ENCODE measurements at places on chromosomes 1 and 21.

- peak; percentile 90 for DNase-seq
These were observed 3.2 kb upstream of the SAMD13 start for GRCh38 chr1:84298328-84298683.

DNA sequence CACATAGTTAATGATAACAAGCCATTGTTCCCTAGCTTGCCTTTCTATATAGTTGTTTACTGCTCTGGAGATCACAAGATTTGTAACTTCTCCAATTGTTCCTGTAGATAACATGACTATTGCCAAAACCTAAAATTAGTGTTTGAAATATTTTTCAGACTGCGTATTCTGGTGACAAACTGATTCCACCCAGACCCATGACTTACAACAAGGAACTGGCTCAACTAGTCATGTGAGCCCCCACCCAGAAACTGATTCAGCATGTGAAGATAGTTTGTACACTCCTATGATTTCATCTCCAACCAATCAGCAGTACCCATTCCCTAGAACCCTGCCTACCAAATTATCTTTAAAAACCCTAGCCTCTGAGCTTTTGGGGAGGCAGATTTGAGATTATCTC is 131.4 kb upstream of the BCL9 start:
- DNase-seq = no peak

DNA sequence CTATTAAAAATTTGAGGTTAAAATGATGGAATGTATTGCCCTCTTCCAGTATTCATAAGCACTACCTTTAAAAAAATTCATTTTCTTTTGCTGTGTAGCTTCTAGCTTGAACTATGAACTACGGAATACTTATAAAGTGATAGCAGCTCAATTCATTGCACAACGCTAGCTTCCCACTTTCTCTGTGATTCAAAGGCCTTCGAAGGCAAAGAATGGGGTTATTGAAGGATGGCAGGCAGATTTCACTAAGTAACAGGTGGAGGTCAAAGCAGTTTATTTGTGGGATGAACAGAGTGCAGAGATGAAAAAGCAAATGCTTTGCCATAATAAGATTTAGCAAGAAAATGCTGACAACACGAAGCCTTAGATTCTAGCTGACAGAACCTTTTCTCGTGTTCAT is 290.6 kb downstream of the NFIA start:
- DNase-seq = no peak

DNA sequence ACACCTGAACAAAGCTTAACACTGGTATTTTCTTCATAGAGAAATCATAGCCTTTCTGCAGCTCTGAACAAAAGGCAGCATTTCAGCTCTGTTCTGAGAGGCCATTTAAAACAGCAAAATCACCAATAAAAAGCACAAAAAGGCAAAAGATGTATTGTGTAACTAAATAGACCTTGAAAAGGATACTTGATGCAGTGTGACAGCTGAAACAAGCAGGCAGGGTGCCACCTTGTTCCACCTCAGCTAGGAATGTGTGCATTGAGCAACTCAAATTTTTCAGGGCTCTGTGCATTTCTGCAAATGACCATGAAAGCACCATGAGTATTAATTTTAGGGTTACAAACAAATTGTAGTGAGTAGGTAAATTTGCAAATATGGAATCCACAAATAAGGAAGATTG is 65.8 kb downstream of the RHOU start:
- DNase-seq = no peak

DNA sequence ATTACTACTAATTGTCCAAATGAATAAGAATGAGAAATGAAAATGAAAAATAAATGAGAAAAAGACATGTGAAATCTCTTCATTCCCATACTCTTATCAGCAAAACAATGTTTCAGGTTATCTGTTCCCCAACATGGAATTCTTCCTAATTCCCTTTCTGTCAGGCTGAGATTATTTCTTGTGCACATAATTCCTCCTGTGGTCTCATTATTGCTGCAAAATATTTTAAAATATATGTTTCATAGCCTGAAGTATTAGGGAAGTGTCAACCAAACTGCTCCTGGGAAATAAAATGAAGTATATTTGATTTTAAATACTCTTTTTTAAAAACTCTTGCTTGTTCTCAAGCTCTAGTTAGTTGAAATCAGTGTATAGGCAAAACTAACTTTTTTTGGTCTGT is 314.9 kb downstream of the USP25 start:
- DNase-seq = no peak

- no peak for DNase-seq
These were observed 1242.4 kb upstream of the ADGRL4 start for GRCh38 chr1:80248886-80249285.

GRCh38 chr1:213692321-213692720 is 295.5 kb upstream of the PROX1 start:
- no peak for DNase-seq

DNA sequence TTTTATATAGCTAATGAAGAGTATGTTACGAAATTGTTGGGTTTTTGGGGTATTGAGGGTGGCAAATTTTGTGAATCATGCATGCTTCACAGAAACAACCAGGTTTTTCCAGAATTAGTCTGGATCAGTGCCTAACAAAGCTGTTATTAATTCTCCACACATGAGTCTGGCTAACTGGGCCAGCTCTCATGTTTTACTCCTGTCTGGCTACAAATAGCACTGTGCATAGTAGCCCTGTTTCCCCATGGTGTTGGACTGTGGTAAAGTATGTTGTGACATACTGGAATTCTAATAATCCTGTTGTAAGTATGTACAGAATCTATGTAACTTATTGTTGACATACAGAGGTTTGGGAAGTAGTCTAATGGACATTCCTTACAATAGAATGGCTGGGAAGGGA is 35.8 kb downstream of the S100B start:
- DNase-seq = no peak

DNA sequence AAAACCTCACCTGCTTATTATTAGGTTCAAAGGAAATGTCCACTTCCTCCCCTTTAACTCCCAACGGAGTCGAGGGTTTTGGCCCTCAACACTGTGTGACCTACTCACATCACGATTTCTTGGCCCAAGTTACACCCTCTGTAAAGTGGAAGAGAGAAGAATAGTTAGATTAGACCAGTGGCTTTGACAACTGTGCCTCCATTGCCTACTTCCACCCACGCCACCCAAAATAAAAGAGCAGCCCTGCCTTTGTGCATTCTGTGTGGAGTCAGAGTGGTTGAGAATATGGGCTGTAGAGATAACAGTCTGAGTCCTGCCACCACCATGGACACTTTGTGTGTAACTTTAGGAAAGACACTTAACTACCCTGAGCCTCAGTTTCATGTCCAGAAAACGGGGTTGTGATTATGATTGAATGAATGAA is 4.1 kb upstream of the HDGF start:
- DNase-seq = no peak

GRCh38 chr1:206872139-206872538 is 6.7 kb downstream of the IL20 start:
- DNase-seq = no peak

DNA sequence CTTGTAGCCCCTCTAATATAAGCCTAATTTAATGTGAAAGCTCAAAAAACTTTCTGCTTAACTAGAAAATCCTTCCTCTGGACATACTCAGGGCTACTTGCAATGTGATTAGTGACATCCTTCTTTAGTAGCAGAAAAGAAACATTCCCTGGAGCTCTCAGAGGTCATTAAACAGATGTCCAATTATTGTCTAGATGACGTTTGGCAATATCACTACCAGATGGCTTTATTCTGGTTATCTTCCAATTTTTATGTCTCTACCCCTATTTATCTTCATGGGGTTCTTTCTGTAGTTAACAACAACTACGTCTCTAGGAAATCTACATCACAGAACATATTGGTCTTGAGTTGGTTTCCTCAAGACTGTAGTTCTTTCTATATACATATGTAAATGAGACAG is 44.2 kb downstream of the CTH start:
- DNase-seq = no peak

DNA sequence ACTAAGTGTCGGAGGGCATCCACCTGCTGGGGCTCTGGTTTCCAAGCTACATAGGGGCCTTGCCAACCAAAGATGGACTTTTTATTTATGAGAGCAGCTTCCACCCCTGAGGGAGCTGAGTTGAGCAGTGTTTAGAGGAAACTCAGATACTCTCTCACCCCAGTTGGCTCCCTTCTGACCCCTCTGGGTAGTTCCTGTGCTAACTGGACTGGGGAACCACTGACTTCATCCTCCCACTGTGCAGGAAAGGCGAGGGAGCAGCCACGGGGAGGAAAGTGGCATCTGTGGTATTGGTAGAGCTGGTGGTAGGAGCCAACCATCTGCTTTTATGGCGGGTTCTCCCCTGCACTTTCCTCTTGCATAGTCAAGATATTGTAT is 70.4 kb downstream of the MPZL1 start:
- DNase-seq = no peak

DNA sequence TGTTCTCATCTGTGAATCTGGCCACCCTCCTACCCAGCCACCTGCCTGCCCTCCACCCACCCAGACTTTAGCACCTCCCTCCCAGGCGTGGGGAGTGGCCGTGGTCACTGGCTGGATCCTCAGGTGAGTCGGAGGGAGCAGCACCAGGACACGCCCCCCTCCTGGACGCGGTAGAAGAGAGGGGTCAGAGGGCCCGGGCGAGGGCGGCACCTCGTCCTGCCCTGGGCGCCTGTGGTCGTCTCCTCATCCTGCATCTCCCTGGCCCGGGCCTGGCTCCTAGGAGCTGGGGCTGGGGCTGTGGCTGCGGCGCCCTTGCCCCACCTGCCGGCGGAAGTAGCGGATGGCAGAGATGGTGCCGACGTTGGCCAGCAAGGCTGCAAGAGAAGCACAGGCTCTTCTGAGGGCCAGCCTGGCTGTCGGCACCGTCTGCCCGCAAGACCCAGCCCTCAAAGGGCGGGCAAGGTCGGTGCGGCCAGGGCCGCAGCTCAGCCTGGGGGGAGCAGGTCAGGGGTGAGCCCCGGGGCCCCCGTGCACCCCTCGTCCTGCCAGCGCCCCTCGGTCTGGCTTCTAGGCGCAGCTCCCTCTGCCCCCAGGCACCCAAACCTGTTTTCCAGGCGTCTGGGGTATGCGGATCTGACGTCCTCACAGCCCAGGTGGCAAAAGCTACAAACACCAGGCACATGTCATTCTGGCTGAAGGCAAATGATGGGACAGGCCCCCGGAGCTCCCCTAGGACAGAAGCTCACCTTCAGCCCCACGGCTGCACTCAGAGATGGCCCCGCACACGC is 5.8 kb downstream of the PERM1 start:
- peak; percentile 7 for DNase-seq

DNA sequence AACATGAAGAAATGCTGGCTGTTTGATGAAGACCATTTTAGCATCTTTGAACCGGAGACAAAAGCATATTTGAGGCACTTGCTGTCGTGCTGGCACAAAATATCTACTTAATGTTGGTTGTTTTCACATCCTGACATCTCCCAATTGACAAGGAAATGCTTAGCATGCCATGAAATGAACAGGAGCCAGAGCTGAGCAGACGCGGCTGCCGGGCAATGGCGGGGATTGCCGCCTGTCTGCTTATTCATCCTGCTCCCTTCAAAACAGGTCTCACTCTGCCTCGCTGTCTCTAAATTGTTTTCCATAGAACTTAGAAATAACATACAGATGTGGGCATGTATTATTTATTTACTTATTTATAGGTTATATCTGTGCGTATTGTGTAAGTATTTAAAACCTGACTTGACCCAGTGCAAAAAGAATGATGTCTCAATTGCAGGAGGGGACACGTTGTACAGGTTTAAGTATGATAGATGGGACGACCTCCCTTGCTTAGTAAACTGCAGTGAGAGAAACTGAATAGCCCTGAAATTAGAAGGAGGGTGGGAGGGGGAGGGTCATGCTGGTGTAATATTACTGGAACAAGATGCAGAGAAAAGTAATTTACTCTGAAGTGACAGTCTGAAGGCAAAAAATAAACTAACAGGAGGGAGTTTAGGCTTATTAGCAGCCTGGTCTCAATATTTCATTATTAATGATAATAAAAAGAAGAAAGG is 590.4 kb upstream of the PLXNA2 start:
- no peak for DNase-seq

- no peak for DNase-seq
These were observed 33.8 kb downstream of the MFSD2A start for GRCh38 chr1:39988618-39989343.

DNA sequence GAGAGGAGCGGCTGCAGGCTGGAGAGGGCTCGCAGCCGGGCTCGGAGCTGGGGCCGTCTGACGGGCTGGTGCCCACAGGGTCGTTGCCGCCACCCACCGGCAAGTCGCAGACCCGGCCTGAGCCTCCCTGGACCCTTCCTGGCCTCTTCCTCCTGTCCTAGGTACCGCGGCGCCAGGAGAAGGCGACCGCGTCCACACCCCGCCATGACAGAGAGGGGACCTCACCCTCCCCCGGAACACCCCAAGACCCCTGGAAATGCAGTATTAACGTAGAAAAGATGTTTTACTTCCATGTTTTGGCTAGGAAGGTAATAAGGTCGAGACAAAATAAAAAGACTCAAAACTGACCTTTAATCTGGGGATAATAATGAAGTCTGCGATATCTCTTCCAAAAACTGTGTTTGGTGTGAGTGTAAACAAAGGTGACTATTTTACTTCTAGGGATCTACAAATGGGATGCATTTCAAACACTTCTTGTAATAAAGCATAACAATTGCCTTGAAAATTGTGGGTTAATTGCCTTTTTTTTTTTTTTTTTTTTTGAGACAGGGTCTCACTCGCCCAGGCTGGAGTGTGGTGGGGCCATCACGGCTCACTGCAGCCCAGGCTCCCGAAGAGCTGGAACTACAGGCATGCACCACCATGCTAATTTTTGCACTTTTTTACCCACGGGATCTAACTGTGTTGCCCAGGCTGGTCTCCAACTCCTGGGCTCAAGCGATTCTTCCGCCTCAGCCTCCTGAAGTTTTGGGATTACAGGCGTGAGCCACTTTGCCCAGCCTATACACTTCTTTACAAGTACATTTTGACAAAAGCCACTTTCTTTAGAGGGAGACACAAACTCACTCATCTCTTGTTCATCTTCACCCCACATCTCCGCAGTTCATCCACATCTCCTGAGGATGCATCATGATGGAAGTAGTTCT is 838 bp upstream of the RSRP1 start:
- DNase-seq = no peak

DNA sequence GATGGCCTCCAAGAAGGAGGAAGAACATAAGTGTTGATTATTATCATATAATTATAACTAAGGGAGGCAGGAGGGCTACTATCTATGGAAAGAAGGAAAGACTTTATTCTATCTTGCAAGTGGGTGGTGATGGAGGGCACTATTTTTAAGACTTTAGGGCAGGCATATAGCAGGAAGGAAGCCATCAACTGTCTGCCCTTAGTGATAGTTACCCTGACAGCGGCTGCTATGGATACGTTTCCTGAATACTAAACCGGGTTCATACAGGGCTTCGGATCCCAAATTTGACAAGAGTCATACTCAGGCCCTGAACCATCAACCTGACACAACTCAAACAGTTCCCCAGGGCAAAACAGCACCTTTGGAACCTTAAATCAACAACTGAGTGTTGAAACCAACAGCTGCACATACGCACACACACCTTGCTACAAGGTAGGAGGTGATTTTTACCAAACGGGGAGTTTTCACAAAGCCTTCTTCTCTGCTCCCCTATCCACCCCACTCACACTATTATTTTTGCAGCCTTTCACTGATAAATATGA is 397.2 kb downstream of the OMA1 start:
- no peak for DNase-seq

DNA sequence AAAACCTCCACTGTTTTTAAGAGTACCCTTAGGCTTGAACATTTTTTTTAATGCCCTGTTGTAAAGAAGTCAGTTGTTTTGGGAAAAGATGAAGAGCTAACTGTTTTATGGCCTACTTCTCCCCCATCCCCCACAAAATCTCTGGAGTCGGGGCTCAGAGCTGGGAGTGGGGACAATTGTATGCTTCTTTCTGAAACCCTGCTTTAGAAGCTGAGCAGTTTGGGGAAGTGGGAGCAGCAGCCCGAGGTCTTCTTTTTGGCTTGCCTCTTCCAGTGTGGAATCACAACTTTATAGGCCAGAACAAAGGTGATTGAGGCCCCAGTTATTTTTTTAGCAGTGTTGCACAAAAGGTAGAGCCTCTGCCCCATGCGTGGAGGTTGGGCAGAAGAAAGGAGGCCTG is 25.2 kb downstream of the PPP2R5A start:
- DNase-seq = no peak
